Fibroblast of mammary gland (primary cell): ENCODE measurements at places on chromosomes 4 and X.

DNA sequence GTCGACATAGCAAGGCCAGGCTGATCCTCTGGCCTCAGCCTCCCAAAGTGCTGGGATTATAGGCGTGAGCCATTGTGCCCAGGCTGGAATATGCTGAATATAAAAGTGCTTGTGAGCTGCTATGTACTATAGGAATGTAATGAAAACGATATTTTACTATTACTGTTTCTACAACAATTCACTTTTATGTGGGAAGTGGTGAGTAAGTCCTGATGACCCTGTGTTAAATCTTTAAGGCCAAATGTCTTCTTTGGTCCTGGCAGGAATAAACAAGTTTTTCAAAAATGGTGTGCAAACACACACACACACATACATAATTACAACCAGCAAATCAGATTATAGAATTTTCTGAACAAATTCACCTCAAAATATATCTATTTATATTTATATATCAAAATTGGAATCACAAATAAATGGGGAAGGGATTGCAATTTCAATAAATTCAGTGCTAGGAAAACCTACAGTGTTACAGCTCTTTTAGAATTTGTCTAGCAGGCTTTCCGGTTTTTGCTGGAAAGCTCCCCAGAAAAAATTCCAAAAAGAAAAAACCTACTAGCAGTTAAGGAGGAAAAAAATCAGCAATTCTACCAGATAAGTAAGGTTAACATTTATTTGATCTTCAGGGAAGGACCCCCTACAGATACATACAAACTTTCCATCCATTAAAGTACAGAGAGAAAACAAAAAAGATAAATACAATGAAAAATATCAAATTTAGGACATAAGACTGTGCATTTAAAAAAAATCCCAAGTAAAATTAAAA, 17.9 kb downstream of the SMIM14 start:
- DNase-seq: peak; percentile 55

DNA sequence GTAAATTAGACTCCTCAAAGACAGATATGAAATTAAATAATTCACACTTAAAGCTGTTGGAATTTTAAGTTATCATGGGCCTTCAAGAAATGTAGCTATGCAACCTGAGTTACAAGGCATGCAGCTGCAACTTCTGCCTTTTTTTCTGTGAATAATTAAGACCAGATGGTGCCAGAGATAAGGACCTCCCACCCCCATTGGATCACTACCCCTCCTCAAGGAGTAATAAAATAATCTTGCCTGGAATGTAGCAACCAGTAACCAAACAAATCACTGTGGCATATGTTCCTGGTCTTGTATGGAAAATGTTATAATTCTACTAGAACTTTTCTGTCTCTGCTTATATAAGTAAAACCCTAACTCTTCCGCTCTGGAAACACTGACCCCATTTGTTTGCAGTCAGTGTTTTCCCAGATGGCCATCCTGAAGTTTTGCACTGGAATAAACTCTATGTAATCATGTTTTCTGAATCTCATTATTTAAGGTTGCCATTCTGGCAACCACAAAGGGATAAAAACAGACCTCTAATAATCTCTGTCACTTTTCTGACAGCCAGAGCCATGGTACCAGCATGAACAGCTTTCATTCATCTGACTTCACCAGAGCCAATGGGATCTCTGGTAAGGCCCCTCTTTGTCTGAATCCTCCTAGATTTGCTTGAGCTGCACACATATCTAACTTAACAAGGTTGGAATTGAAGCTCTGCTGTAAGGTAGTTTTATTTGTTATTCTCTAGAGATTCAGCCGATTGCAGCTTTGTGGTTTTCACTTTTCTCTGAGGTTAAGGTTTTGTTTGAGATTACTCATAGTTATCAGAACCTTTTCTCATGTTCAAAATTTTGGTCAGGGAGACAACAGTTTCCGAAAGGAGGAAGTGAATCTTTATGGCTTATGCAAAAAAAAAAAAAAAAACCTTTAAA, 274.6 kb downstream of the NAF1 start:
- no peak for DNase-seq

DNA sequence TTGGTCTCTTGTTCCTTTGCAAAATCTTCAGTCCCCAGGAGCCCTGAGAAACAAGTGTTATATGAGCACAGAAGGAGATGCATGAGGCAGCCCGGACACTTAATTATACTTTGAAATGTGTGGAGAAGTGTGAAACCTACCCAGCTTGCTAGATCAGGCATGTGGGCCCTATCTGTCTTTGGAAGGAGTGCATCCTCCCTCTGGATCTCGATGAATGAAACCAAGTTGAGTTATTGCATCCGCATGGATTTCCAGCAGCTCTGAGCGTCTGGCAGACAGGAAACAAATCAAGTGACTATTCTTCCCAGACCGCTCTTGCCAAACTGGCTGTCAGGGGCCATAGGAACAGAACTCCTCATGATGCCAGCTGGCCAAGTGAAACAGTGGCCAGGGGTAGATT, 19.6 kb upstream of the SOWAHD start:
- DNase-seq: no peak

- DNase-seq: no peak
Measured at GRCh38 chr4:41219421-41219950, 5.1 kb upstream of the APBB2 start.

DNA sequence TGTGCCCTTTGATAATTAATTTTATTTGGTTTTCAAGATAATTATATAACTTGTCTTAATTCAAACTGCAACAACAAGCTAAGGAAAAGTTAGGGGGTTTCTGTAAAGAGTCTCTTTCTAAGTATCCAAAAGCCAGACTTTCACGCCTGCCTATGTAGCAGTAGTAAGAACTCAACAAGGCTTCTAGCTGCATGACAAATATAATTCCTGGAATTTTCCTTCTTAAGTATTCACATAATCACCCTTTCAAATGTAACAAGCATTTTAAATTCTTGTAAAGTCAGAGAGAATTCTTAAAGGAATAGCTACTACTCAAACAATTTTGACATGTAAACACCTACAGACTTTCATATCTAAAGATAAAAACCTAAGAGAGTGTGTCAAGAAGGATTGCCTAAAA, 189.7 kb upstream of the NDST3 start:
- DNase-seq: no peak

GRCh38 chr4:113821856-113822255, 60.3 kb upstream of the CAMK2D start:
- no peak for DNase-seq

- DNase-seq: no peak
Measured at GRCh38 chr4:119244832-119245231, 32.3 kb downstream of the USP53 start.

DNA sequence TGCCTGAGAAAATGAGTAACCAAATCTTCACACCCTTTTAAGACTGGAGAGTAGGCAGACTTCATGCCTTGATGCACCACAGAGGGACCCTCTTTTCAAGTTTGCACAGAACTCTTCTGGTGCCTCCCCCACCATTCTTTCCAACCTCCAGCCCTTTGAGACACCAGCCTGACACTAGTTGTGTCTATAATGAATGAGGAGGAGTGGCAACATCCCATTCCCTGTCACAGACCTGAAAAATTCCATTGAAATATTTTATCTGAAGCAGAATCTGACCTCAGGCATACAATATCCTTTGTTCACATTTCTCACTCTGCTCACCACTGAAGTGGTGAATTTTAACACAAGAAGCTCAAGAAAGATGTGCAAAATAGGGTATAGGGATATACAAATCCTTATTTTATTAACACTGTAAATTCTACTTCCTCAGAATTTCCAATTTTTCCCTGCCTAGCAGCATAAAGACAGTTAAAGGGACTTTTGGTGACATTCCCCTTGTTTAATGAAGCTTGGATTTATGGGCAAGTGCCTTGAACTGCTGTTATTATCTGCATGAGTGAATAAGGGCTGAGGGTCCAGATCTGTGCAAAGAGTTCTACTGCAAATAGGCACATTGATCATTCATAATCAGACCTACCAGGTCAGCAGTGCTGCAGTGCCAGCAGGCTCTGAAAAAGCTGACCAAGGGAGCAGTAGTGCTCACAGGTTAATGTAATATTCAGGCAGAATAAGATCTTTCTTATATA, 149.9 kb upstream of the PAQR3 start:
- DNase-seq: no peak

- DNase-seq: no peak
Measured at GRCh38 chr4:58843455-58843854, 1733.3 kb upstream of the IGFBP7 start.

DNA sequence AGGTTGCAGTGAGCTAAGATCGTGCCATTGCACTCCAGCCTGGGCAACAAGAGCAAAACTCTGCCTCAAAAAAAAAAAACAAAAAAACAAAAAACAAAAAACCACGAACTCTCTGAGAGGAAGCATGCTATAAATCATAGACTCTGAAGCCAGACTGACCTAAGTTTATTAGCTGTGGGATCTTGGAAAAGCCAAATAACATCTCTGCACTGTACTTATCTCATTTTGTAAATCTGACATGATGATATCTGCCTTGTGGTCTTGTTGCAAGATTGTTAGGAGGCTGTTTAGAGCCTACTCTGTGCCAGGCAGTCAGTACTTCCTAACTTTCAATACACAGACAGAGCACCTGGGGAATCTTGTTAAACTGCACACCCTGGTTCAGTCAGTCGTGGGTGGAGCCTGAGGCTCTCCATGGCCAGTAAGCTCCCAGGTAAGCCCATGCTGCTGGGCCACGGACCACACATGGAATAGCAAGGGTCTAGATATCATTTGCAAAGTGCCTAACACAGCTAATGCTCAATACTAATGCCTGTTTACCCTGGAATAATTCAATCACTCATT, 107.6 kb upstream of the SMIM10 start:
- DNase-seq: no peak

DNA sequence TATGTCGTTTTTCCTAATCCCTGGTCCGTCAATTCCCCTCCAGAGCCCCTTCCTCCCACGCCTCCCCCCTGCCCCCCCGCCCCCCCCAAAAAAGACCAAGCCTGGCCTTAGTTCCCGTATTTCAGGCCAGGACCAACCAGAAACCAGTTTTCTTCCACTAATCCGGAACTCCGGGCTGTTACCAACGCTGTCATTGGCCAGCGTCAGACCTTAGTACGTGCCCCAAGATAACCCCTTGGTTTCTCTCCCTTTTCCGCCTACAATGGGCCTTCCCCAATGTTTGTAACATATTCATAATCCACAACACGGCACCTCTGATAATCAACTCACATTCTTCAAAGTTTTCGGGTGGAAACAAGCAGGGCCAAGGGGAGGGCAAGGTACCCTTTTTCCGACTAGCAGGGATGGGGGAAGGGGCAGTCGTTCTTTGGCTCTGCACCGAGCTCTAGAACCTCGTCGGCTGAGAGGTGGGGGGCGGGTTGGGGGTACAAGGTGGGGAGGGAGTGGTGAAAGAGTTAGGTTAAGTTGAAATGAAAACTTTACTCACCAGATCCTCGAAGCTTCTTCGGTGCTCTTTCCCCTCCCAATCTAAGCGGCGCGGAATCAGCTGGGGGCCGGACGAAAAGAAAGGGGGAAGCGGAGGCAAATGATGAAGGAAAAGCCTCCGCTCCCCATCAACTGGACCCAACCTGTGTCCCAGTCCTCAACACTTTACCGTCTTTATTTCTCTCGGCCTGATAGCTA, 1.5 kb downstream of the BRWD3 start:
- peak; percentile 75 for DNase-seq

GRCh38 chr4:28690890-28691289, 1830.2 kb downstream of the STIM2 start:
- no peak for DNase-seq

GRCh38 chrX:141760761-141761160, 62.2 kb upstream of the SPANXD start:
- peak; percentile 0 for DNase-seq

DNA sequence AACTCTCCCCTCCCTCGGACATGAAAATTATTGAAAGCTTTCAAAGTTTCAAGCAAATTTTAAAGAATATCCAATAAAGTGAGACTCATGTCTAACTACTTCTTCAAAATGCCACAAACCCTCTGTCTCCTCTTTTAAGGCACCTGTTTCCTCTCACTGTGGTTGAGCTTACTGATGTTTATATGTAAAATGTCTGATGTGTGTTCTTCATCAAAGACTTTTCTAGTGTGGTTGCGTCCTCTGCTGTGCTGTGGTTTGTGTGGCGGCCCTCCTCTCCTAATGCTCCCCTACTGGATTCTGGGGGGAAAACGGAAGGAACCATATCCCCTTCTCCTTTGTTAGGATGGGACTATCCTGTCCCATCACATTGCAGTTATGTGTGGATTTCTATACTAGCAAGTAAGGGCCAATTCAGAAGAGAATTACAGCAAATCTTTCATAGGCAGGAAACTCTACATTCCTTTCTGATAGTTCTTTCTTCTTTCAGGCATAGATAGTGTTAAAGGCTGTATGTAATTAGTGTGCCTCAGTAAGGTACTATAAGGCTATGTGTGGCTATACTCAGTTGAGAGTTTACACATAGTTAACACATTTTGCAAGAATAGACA, 221.0 kb upstream of the GPRIN3 start:
- no peak for DNase-seq

DNA sequence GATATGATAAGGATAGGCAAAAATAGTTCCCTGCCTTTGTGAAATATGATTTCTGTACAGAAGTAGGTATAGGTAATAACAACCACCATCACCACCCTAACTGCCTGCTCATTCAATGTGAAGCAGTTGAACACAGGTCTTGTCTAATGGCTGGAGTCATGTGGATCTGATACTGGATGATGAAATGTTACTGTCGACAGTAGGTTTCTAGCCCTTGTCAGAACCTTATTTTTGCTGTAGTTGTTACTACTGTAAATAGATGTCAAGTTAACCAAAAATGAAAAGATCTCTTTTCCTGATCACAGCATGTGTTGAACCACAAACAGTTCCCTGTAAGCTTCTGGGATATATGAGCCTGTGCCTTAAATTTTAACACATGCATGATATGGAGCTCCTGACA, 142.9 kb downstream of the FRAS1 start:
- DNase-seq: no peak

DNA sequence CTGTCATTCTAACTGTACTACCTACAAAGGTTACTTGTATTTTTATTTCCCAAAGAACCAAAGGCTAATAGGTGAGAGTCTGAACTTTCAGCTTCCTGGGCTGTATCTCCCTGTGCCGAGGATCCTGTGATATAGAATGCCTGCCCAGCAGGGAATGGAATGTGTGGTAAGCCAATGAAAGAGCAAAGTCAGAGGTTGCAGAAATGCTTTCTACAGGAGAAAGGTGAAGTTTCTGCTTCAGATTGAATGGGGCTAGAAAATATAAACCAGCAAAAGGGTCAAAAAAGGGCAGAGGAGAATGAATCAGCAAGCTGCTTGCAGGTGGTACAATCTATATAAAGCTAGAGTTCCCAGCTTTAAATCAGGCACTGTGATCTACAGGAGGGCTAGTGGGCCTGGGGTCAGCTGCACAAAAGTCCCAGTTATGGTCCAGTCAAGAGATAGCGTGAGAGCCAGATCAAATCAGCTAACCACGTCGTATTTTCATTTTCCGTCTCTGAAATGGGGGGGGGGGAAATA, 146.1 kb downstream of the DCTD start:
- DNase-seq: no peak

- no peak for DNase-seq
Measured at GRCh38 chr4:159026329-159026728, 76.5 kb upstream of the RAPGEF2 start.
